Nucleus accumbens (tissue), 56 donors: ENCODE measurements at places on chromosomes 6 and 20.

DNA sequence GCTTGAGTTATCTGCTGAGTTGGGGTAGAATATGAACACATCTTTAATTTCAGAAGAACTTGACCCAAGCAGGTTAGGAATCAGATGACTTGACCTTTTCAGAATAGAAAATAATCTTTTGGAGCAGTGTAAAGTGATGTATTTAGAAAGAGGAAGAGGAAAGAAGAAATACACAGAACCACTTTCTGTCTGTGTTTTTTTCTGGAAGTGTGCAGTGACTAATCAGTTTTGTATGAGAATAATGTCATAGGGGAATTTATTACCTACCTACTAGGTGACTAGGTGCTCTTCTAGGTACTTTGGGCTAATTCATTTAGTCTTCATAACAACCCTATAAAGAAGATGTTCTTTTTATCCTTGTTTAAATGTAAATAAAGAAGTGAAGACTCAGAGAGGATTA, 3.0 kb downstream of the PPP1R14C start:
- no peak for DNase-seq

GRCh38 chr6:80528115-80528514, 421.6 kb downstream of the BCKDHB start:
- no peak for DNase-seq

- no peak for DNase-seq
These were observed 388.7 kb downstream of the ARHGAP18 start for GRCh38 chr6:129321303-129321702.

GRCh38 chr6:14310960-14311359, 193.4 kb downstream of the CD83 start:
- DNase-seq: no peak

DNA sequence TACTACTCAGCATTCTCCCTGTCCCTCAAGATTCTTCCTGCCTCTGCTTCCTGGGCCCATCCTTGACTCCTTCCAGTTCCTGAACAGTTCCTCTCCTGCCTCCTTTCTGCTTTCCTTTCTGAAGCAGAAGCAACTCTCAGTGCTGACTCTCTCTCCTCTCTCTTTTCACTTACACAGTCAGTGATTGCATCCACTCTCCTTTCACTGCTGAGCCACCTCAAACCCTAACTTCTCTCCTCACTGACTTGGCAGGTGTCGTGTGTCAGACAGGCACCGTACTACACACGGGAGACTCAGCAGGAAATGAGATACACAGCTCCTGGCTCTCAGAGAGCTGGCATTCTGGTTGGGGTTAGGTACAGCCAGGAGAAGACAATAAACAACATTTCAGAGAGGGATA, 5.6 kb downstream of the ABHD16A start:
- DNase-seq: no peak

DNA sequence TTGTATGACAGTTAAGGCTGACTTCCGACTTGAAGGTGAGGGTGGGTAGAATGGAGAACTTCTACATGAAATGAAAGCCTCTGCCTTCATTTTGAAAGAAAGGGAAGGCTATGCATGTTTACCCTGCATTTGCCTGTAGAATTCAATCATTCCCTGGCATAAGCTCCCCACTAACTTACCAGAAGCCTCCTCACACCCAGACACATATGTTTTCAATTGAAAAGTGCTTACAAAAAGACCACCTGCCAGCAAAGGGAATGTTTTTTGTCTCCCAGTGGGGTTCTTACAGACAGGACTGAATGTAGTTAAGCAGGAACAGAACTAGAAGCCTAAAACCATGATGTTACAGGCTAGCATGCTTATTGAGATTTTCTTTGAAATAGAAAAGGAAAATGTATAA, 392.1 kb upstream of the HSF2 start:
- no peak for DNase-seq

DNA sequence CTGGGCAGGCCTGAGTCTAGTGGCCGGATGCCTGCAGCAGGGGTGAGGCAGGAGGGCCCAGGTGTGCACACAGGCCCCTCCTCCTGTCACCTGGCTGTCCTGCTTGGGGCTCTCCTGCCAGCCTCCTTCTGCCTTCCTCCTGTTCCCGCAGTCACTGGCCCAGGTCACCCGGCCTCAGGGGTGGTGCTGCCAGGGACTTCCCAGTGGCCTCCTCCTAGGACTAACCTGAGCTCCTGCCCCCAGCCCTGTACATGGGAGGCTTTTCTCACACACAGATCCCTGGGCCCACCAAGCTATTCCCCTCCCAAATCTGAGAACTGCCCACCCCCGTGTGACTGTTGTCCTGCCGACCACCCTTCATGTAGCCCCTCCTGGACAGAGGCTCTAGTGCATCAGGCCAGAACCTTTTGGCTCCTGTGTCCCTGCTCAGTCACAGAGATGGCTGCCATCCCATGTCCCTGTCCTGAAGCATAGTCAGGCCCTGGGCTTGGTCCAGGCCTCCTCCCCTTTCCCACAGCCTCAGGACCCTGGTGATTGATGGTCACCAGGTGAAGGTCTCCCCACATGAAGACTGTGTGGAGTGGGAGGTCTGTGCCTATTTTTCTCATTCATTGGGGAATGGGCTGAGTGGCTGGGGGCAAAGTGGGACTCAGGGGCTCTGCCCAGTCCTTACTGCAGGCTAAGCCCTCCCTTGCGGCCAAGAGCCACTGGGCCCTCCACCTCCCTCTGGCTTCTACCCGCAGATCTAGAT, 1.1 kb upstream of the ULBP1 start:
- DNase-seq: no peak

DNA sequence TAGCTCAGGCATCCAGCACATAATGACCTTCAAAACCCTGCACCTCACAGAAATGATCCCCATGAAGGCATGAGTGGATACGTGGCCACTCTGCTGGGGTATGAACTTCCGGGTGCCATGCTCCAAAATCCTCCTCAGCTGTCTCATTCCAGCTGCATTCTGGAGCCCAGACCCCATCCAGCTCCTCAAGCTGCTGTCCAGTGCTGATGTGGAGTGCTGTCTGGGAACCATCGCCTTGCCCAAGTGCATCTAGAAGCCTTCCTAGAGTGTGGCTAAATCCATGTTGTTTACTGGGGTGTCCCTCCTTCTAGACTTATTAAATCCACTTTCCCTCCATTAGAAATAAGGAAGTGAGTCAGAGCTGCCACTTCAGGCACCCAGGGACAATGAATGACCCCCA, 130.8 kb upstream of the PTPRT start:
- DNase-seq: no peak

GRCh38 chr20:7031222-7031621, 263.7 kb downstream of the BMP2 start:
- DNase-seq: no peak

DNA sequence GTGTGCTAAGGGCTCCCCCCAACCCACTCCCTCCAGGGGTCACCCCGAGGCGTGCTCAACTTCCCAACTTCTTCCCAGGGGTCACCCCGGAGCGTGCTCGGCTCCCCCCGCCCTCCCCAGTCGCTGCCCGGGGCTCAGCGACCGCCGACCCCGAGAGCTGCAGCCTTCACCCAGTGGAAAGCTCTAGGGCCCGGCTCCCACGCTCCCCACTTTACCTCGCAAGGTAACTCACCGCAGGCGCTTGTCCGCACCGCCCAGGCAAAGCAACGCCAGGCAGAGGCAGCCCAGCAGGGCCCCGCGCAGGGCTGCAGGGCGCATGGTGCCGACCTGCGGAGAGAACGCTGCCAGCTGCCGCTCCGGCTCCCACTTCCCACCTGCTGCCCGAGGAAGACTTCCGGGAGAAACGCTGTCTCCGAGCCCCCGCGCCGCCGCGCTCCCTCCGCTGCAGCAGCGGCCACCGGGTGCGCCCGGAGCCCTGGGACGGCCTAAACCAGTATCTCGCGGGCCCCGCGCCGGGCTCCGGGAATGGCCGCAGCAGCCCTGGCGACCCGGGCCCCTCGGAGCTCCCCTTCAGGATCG, 396 bp downstream of the RNASET2 start:
- DNase-seq: no peak

DNA sequence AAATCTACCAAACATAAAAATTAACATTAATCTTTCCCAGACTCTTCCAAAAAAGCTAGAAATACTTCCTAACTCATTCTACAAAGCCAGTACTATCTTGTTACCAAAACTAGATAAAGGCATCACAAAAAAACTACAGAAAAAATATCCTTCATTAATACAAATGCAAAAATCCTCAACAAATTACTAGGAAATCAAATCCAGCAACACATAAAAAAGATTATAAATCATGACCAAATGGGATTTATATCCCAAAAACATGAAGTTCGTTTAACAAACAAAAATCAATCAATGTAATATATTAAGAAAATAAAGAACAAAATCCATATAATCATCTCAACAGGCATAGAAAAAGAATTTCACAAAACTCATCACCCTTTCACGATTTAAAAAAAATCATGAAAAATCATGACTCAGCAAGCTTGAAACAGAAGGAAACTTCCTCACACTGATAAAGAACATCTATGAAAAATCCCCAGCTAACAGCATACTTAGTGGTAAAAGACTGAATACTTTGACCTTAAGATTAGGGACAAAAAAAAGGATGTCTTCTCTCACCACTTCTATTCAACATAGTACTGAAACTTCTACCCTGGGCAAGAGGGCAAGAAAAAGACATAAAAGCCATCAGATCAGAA, 43.2 kb downstream of the RANBP9 start:
- no peak for DNase-seq

DNA sequence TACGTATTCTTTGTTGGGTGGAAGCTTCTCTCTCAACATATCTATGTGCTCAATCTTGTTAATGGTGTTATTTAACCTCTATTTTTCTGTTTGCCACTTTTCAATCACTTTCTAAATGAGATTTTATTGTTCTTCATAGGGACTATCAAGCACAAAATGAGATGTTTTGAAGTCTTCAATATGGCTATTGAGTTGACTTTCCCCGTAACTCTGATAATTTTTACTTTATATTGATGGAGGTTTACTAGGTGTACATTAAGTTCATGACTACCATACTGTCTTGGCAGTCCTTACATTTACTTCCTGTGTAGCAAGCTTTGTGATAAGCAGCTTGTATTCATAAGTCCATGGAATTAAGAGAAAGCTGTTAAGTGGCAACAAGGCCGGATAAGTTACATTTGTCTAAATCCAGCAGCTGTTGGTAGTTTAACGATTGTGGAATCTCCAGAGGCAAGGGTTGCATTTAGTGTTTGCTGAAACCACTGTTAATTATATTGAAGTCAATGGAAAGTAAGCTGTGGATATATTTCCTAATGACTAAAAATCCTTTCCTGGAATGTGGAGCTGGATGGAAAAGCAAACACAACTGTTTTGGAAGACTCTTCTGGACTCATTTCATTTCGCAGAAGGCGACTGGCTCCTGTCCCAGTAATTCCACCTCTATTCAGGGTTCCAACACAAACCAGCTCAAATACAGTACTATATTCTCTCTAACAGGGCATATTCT, 57.3 kb upstream of the SMIM29 start:
- no peak for DNase-seq

DNA sequence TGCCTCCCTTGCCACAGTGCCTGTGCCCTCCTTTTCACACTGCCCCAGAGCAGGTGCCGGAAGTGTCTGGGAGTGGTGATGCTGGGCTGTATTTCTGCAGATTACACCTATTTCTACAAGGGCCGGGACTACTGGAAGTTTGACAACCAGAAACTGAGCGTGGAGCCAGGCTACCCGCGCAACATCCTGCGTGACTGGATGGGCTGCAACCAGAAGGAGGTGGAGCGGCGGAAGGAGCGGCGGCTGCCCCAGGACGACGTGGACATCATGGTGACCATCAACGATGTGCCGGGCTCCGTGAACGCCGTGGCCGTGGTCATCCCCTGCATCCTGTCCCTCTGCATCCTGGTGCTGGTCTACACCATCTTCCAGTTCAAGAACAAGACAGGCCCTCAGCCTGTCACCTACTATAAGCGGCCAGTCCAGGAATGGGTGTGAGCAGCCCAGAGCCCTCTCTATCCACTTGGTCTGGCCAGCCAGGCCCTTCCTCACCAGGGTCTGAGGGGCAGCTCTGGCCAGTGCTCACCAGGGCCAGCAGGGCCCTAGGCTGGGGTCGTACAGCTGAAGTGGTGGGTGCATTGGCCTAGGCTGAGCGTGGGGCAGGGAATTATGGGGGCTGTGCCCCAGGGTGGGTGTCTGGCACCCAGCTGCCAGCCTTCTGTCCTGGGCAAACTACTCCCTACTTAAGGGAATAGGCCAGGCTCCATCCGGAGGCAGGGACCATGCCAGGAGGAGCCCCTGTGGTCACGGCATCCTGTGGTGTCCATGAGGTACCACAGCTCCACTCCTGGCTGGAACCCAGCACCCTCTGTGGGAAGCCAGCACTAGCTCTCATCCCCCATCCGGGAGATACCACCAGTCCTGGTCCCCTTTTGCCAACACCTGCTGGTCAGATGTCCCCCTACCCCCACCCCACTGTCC, 3.5 kb downstream of the MMP24OS start:
- no peak for DNase-seq

DNA sequence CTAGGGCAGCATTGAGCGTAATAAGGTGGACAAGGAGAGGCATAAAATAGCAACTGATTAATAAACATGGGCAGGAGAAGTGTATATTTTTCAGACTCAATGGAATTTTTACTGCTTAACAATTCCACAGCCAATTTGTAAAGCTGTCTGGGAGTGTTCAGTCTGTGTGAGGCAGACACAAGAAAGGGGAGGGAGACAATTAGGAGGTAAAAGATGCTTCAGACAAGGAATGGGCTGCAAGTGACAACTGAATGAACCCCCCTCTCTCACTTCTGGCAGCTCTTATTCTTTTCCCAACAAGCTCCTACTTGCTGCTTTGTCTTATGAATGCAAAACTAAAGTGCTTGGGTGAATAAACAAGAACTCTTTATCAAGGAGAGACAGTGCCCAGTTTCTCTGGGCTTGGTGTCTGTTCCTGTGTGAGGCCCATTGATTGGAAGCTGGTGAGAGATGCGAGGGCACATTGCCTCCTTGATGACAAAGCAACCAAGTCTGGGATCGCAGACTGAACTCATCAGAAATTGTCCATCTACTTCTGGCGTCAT, 575.3 kb downstream of the RNF144B start:
- DNase-seq: no peak

GRCh38 chr6:158043586-158044524, 62.2 kb downstream of the SYNJ2 start:
- DNase-seq: no peak

DNA sequence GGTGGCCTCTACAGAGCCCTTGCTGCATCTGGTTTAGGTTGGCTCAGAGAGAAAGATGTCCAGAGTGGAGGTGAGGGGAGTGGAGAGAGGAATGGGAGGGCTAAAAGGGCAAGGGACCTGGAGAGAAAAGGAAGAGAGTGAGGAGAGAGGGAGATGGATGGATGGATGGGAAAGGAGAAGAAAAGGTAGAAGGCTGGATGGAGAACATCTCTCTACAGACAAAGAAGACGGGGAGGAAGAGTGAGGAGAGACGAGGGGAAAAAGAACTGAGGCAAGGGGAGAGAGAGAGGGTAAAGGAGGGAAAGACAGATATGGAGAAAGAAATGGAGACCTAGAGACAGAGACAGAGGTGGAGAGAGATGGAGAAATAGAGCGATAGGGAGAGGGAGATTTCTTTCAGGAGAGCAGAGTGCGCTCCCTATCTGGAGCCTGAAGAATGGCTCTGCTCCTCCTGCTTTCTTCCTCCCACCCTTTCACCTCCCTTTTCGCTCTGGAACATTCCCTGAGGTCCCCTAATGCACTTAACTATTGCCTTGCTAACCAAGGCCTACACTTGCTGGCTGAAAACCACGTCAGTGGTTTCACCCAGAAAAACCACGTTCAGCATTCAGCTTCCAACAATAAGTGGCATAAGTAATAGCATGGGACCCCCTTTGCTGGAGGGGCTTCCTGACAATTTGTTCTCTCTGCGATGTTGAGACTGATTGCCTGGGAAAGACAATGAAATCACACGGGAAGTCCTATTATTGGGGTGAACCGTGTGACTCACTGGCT, 286.3 kb downstream of the CDH26 start:
- DNase-seq: no peak

GRCh38 chr6:5765141-5765760, 241.5 kb downstream of the NRN1 start:
- no peak for DNase-seq

GRCh38 chr6:170025935-170026750, 264.7 kb downstream of the DLL1 start:
- no peak for DNase-seq
